Stimulated activated CD8-positive, alpha-beta memory T cell treated with anti-CD3 and anti-CD28 coated beads, Interleukin-7, amount 100 ng/mL, for 1 hour (primary cell): ENCODE measurements at places on chromosomes 3 and 15.

GRCh38 chr3:100073714-100074307 is 40.5 kb downstream of the FILIP1L start:
- no peak for DNase-seq

DNA sequence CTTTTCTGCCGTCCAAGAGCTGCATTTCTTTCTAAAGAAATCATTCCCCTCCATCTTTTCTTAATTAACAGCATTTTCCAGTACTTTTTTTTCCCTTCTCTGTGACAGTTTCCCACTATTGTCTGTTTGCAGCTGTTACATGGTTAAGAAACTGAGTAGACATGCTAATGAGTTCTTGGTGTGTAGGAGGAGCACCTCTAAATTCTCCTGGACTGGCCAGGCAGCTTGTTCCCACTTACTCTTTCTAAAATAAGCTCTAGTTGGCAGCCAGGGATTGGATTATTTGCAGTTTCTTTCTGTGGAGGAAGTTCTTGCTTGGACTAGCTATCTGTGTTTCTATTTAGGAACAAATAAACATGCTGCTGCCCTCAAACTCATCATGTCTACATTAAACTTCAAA is 235.1 kb upstream of the GAP43 start:
- no peak for DNase-seq

GRCh38 chr3:52881871-52882270 is 15.5 kb downstream of the STIMATE start:
- no peak for DNase-seq

- no peak for DNase-seq
These were observed 3.8 kb downstream of the SCAMP2 start for GRCh38 chr15:74869372-74869725.

GRCh38 chr3:10992943-10993728 is 588 bp downstream of the SLC6A1 start:
- no peak for DNase-seq

DNA sequence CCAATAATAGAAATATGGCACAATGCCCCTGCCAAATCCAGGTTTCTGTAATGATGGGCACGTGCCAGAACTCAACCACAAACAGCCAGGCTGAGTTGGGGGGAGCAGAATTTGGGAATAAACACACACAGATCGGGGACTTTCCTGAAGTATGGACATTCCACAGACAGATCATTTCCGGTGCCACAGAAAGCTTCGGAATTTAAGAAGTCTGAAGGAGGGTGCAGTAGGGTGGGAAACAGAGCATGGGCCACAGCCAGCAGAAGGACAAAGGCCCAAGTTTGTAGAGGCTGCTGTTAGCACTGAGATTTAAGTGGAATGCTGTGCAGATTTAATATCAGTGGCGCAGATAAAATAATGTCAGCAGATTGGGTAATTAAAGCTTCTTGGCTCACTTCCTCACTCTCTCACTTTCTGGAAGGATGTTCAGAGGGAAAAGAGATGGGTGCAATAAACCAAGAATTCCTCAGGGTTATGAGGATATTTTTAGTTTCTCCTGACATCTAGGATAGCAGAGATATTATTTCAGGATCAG is 67.4 kb downstream of the MYLK start:
- DNase-seq: no peak

DNA sequence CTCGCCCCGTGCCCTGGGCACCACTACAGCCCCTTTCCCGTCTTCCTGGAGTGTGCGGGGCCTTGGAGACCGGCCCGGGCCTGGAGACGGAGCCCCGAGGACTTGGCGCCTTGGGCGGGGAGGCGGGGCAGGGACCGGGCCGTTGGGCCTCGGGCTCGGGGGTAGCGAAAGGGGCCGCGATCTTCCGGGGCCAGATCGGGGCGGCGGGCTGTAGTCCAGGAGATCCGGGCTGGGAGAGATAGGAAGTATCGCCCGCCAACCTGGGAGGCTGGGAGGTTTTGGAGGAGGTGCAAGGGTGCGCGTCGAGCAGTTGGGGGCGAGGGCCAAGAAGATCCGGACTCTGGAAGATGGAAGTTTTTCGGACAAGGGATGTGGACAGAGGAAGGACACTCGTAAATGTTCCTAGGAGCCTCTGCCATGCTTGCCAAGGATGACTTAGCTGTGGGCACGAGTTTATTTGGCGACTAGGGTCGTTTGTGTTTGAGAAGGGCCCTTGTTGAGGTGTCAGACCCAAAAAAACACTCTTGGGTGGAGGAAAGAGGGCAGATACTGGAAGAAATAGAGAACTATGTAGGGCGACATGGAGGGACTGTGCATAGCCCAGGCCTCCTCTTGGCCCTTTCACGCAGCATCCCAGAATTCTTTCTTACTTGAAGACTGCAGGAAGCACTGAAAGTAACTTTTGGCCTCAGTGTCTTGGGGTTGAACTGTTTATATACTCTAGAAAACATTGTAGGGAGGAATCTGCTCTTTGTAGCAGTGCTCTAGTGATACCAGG is 712 bp downstream of the RTF1 start:
- no peak for DNase-seq

DNA sequence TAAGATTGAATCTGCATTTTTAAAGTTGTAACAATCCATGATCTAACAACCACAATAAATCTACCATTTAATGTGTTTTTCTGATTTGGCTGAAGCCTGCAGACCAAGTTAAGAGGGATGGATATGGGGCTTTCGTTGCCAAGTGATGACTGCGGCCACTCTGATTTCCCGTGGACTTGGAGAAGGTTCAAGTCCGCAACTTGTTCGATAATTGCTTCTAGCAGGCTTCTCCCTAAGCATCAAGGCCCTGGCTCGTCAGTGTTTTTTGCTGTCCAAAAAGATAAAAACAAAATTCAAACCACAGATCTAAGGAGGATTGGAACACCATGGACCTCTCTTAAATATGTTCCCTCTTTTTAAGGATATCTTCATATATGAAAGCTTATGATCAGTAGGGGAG is 256.6 kb downstream of the CNTN3 start:
- no peak for DNase-seq

DNA sequence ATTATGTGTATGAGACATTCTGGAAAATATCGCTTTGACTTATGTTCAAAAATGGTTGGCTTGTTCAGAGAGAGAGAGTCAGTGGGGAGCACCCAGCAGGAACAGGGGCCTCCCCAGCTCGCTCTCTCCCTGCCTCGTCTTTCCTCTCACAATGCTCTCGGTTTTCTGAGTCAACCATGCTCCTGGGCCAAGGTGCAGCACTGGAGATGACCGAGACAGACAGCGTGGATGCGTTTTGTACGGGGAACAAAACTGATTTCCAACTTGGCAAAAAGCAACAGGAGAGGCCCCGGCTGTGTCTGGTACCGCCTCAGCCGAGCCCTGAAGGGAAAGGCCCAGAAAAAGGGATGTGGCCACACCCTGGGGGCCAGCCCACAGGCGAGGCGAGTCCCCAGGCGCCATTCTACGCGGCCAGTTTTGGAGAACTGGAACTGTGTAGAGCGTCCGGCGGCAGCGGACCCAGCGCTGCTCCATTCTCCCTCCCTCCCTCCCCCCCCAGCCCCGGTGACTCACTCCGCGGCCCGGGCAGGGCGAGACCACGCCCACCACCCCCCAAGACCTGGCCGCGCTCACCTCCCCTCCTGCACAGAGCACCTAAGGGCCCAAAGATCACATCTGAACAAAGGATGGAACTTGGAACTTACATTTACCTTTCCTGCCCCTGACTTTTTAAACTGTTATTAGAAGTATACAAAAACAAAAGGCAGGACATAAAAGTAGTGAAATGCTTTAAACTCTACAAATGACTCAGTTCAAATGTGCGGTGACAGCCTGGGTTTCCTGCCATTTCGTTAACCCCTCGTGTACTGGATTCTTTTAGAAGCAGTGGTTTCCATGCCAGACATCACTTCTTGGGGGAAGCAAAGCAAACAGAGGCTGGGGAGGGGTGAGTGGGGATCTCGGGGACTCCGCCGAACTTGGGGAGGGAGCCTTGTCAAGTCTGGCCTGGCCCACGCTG is 12.7 kb downstream of the ATP10A start:
- no peak for DNase-seq

GRCh38 chr3:53103397-53104296 is 26.6 kb downstream of the RFT1 start:
- DNase-seq: no peak

DNA sequence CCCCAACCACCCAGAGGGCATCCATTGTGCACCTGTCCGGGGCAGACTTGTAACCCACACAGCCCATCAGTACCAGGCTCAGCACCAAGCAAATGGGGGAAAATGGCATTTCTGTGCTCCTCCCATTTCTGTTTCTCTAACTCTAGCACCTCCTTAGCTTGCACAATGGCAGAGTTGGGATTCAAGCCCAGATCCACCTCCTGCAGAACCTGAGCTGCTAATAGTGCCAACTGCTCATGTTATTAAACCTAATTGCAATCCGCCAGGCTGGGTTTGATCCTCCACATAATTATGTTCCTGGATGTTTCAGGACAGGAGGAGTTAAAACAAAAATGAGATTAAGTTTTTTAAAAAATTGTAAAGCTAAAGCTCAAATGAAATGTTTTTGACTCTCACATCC is 235.0 kb downstream of the OCA2 start:
- no peak for DNase-seq

- DNase-seq: no peak
These were observed 608.1 kb upstream of the UBE2E2 start for GRCh38 chr3:22594990-22595389.

DNA sequence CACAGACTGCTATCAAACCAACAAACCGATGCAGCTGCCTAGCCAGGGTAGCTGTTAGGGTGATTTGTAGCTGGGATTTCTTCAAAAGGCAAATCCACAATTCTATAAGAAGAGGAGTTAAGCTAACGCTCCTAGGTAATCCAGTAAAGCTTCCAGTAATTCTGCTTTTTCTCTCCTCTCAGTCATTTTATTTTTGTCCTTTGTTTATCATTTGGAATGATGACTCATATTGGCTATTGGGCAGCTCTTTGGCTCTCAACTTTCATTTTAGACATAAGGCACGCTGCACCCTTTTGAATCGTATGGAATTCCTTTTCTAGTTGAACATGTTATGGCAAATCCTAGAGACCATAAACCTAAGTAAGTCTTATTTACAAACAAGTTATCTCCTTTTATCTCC is 53.2 kb upstream of the PPARG start:
- no peak for DNase-seq

DNA sequence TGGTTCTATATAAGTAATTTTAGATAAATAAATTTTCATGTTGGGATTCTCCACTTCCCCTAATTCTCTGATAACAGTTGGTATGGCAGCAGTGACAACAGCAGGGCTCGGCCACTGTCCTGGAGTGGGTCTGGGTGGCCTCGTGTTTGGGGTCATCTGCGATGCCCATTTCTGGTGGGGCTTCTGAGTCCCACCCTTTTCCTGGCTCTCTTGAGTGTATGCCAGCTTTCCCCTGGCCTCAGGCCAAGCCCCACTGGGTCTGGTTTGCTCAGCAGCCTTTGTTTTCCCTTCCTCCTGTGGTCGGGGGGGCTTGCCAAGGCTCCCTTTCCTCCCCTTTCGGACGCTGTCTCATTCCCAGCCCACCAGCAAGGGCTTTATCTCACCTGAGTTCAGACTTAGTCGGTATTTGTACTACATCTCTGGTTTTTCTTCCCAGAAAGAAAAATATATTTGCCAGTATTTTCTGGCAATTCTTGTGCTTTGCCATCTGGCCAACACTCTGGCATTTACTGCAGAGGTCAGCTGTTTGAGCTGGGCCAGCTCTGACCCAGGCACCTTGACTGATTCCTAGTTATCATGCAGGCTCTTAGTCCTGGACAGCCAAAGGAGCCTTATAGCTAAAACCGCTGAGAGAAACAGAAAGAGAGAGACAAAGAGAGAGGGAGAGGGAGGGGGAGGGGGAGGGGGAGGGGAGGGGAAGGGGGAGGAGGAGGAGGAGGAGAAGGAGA is 35.2 kb downstream of the MYZAP start:
- no peak for DNase-seq
